ENCODE measurements at places on chromosomes 1 and 21.

DNA sequence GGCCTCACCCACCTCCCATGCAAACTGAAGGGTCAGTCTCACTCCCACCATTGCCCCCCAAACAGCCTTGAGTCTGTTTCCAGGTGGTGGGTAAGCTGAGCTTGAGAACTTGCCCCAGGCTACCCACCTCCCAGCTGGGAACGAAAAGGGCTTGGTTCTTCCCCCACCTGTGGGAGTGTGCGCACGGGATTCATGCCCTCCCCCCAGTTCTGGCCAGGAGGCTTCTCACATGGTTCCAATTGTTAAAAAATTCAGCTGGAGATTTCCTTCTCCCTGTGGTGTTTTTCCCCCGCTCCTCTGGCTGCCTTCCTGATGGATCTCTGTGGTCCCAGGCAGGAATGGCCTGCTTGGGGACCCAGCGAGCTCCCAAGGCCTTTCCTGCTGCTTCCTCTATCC, 81.8 kb upstream of the C21orf91 start:
- DNase-seq: no peak

- no peak for DNase-seq
Measured at GRCh38 chr1:59511476-59512465, 214.9 kb downstream of the FGGY start.

DNA sequence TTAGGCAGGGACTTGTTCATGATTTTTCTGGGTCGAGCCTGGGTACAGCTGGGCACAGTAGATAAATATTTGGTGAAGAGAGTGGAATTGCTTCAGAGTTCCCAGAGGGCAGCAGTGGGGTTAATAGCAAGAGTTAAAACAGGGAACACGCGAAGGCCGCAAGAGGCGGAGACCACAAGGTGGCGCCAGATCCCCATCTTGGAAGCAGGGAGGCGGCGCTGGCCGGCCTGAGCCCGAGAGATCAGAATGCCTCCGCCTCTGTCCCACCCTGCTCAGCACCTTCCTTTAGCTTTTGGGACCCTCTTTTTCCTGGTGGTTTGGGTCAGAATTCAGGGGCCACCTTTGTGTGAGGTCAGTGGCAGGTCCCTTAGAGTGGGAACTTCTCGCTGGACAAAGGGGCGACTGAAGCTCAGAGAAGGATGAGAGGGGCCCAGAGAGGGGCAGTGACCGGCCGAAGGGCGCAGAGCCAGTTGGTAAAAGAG, 6.5 kb upstream of the PADI2 start:
- peak; percentile 75 for DNase-seq

DNA sequence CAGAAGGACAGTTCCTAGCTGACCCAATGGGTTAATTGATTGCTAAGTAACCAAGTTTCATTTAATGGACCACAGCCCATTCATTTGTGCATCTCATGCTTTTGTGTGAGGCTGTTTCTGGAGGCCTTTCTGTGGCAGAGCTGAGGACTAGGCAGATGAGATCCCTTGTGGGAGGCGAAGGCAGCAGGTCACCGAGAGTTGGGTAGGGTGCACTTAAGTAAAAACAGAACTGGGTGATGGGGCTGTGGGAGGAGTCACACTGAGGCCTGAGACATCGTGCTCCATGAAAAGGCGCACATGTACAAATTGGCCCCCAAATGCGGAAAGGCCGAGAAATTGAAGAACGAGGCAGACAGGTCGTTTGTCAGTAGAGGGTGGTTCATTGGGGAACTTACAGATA, 60.9 kb downstream of the S100B start:
- no peak for DNase-seq

- no peak for DNase-seq
Measured at GRCh38 chr1:221855156-221855555, 113.3 kb upstream of the DUSP10 start.

DNA sequence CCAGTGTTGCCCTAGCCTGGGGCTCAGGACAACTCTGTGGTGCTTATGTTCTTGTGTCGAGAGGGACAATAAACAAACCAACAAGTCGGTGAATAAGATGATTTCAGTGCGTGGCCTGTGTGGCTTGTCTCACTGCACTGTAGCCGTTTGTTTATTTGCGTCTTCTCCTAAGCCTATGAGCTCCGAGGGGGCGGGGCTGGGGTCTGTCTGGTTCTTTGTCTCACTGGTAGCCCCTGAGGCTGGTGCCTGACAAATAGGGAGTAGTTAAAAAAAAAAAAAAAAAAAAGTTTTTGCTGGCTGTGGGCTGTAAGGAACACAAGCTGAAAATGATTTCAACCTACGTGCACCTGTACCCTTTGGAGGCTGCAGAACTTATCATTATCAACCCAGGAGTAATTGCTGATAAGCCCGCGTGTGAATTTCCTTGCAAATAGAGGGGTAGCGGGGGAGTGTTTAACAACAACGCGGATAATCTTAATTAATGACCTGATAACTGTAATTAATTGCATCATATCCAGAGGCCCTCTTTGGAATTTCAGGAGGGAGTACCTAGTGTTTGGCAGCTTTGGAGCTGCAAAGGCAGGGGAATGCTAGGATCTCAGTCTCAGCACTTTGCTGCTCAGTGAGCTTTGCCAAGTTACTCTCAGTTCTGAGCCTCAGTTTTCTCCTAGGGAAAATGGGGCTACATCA, 925 bp upstream of the ARHGEF10L start:
- peak; percentile 34 for DNase-seq

GRCh38 chr1:70994753-70995268, 52.8 kb downstream of the PTGER3 start:
- no peak for DNase-seq

- no peak for DNase-seq
Measured at GRCh38 chr1:153025797-153026196, 5.2 kb upstream of the SPRR1B start.

GRCh38 chr1:239392271-239392670, 5.9 kb downstream of the CHRM3 start:
- no peak for DNase-seq

DNA sequence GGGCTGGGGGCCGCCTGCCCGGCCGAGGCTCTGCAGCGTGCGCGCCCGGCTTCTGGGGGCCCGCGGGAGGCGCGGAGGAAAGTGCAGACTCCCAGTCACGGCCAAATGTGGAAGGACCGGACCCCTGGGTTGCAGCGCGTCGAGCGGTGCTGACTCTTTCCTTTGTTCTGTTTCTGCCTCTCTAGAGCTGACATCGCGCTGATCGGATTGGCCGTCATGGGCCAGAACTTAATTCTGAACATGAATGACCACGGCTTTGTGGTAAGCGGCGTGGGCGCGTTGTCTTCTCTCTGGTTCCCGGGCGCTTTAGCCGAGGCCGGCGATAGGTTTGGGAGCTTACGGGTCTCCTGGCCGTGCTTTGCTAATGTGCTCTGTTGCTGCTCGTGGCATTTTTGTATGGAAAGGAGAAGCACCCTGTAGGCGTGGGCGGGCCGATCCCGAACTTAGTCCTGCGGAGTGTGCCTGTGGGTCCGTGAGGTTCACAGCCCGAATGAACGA, 629 bp downstream of the PGD start:
- no peak for DNase-seq

GRCh38 chr1:25858906-25859789, at the start of gene AUNIP:
TSS of gene AUNIP (minus strand) at chr1:25859457. CDS start at chr1:25859357, 100 bp downstream.
- DNase-seq: peak; percentile 86

- DNase-seq: no peak
Measured at GRCh38 chr1:212746546-212746945, 45.0 kb downstream of the NSL1 start.

GRCh38 chr1:156725683-156726280, 2.5 kb upstream of the METTL25B start:
- DNase-seq: peak; percentile 94

GRCh38 chr1:164240081-164240480, 318.9 kb upstream of the PBX1 start:
- DNase-seq: no peak

DNA sequence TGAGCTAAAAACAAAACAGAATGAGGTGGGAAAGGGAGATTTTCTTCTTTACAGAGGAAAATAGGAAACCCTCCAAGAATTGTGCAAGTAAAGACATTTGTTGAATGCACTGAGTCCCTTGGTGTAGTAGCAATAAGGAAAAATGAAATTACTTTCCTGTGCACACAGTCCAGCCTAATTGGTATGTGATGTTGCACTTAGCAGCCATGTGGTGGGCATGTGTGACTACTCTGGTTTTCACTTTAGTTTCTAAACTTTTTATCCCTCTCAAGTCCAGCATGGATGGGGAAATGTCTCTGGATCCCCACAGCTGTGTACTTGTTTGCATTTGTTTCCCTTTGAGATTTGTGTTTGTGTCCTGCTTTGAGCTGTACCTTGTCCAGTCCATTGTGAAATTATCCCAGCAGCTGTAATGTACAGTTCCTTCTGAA, 7.1 kb upstream of the AGO3 start:
- DNase-seq: no peak

DNA sequence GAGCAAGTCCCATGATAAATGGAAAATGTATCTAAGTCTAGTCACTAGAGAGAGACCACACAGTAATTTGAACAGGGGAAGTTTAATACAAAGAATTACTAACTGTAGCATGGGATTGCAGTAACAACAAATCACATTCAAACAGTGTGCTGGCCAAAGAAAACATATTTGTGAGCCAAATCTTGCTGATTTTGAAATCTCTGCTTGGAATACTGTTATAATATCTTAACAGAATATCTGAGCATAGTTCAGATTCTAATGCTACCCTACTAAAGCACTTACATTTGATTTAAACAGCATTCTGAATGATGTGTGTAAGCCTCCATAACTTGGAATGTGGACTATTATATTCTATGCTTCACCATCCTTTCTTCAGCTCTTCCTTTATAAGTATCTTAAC, 270.0 kb upstream of the BRINP3 start:
- DNase-seq: no peak

- no peak for DNase-seq
Measured at GRCh38 chr1:234933475-234933874, 195.2 kb downstream of the TOMM20 start.

DNA sequence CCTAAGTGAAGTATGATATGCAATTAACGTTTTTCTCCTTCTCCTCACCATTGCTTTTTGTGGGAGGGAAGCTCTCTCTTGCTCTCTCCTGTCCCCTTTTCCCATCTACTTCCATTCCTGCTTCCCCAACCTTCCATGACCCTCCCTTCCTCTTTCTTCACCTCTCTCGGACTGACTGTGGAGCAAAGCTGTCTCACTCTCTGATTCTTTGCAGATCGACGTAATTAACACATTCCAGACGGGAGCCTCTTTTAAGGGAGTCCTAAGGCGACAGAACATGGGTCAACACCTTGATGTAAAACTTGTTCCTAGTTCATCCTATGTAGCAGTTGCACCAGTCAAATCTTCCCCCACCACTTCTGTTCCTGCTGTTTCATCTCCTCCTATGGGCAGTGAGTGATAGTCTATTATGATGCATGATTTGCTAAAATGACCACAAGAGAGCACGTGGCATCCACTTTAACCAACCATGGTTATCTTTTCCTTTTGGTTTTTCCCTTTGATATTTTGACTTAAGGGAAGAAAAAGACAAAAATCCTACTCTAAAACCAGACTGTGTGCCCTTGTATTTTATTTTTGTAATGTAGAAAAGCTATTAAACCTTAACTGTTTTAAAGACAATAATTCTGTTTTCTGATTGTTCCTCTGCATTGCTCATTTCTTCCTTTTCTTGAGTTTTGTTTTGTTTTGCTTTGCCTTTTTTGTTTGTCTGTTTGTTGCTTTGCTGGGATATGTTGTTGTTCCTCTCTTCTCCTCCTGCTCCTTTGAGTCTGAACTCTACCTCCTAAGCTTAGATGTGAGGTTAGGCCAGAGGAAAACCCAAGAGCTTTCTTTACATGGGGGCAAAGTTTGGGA, 31.7 kb upstream of the LAX1 start:
- no peak for DNase-seq

DNA sequence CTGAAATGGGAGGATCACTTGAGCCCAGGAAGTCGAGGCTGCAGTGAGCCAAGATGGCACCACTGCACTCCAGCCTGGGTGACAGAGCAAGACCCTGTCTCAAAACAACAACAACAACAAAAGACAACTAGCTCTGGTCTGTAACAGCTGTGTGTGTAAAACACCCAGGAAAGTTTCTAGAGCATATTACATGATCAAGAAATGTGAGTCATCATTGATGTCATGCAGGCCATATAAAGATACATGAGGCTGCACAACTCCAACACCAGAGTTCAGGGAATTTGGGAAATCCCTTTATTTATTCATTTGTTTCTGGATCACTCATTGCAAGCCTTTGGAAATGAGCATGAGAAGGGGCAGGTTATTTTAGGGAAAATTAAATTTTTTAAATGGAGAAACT, 50.3 kb upstream of the CTPS1 start:
- DNase-seq: no peak

GRCh38 chr1:204936765-204937164, 66.1 kb downstream of the NFASC start:
- DNase-seq: no peak

DNA sequence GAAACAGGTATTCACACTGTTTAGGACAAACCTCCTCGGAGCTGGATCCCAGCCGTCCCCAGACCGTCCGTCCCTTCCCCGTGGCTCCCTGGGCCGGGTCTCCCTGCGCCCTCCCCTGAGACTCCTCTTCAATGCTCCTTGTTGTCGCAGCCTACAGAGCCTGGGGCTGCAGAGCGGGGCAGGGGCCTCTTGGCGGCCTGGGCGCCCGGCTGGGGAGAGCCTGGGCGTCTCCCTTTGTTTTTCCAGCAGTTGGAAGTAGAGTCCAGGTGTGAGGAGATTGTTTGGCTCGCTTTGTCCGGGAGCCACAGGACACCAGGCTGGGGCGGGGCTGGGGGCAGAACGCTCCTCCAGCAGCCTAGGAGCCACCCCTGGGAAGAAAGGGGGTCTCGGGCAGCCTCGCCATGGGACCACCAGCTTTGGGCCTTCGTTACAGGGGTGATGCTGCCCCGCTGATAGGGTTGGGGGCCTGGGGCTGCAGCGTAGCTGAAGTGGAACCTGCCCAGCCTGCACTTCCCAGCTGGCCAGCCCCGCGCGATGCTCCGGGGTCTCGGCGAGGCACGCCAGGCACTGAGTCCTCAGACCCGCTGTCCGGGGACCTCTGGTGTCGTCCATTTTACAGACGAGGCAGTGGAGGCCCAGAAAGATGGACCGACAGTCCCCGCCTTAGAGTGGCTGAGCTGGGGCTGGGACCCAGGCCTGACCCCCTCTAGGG, 66.9 kb downstream of the PRDM16 start:
- DNase-seq: no peak

- no peak for DNase-seq
Measured at GRCh38 chr1:1883092-1883873, 7.6 kb downstream of the GNB1 start.

DNA sequence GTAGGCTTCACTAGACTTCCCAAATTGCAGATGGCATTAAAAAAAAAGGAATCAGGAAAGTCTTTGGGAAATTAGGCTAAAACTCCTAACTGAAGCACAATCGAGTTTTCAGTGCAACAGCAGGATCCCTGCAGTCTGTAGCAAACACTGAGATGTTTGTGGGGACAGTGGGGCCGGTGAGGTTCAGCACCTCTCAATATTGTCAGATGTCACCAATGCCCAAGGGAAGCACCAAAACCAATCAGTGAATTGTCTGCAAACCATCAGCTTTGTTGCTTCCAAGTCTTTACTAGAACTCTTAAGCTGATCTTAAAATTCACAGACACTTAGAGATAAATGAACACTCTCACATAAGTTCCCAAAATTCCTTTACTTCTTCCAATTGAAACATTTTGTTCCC, 2.6 kb downstream of the ERG start:
- no peak for DNase-seq

GRCh38 chr1:35707601-35708440, 10.9 kb downstream of the C1orf216 start:
- peak; percentile 97 for DNase-seq

Measured in NCI-H510A treated with DMSO at 0.1 percent for 48 hours (cell line).